ENCODE measurements at places on chromosomes 16 and 17.

GRCh38 chr16:81558444-81559175, 114.0 kb downstream of the CMIP start:
- no peak for DNase-seq

GRCh38 chr17:67289181-67289876, 44.3 kb upstream of the HELZ start:
- no peak for DNase-seq

- no peak for DNase-seq
Observed at GRCh38 chr17:77206158-77206956, 65.6 kb downstream of the SEC14L1 start.

DNA sequence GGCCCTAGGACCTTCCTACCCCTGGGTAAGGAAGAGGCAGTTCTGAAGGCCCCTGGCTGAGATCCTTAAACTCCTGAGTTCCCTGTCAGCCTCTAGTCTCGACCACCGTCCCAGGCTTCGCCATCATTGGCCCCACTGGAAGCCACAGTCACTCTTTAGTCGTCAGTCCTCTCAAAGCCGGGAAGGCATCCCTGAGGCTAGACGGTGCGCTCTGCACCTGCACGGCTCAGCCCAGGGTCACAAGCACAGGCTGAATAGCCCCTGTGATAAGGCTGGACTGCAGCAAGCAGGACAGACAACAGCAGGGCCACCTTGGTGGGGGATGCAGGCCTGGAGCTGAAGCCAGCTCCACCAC, 3.3 kb upstream of the HEXIM1 start:
- no peak for DNase-seq

DNA sequence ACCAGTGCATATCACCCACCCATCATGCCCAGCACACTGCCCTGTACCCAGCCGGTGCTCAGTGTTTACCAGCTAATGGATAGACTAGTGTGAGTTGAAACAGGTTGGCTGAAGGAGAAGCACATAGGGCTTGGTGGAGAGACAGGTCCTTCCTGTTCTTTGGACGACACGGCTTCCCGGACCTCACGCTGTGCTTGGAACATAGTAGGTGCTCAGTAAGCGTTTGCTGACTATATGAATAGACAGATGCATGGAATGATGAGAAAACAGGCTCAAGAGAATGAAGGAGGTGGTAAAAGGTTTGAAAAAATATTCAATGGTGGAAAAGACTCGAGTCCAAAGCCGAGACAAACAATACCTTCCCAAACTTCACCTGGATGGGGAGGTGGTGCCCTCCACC, 6.8 kb upstream of the FADS6 start:
- no peak for DNase-seq

DNA sequence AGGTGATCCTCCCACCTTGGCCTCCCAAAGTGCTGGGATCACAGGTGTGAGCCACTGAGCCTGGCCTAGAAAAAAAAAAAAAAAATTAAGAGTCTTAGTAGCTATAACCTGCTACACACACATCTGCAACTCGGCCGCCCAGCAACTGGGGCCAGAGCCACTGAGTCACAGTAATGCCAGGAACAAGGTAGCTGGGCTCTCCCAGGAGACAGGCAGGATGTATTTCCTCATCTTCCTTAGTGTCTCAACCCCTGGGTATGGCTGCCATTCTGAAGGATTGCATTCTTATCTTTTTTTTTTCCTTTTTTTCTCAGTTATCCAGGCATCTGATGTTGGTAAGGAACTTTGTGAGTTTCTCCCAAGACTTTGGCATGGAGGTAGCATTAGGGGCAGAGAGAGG, 7.1 kb upstream of the PSMD3 start:
- no peak for DNase-seq

DNA sequence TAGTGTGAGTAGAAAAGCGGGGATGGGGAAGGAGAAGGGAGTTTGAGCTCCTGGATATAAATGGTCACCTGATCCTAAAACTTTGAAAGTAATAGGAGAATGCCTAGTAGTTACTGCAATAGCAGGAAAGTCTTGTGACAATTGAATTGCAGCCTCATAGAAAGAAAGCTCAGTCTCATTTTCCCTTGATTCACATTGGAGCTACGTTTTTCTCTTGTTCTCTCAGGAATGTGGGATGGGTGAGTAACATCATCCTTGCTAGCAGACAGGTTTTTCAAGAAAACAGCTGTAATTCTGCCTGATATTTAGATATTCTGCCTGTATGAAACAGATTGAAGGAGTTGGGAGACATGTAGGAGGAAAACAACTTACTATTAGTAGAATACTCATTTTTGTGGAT, 25.3 kb downstream of the SF3B3 start:
- no peak for DNase-seq

DNA sequence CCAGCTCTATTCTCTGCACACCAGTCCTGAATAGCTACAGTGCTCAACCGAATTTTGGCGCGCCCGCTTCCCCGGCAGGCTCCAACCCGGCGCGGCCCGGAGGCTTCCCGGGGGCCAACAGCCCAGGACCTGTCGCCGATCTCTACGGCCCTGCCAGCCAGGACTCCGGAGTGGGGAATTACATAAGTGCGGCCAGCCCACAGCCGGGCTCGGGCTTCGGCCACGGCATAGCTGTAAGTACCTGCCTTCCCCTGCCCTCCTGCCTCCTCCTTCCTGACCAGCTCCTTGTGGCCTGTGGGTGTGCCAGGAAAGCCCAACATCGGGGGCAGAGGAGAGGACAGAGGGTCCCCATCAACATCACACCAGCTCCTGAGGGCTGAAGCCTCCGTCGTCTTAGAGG, 70.2 kb downstream of the CCDC182 start:
- DNase-seq, result no peak

GRCh38 chr16:88479793-88480760, 27.0 kb downstream of the ZFPM1 start:
- DNase-seq, result no peak

- DNase-seq, result no peak
Observed at GRCh38 chr16:27315333-27316037, 1.7 kb downstream of the IL4R start.

- DNase-seq, result no peak
Observed at GRCh38 chr17:37642681-37643080, 565 bp downstream of the DDX52 start.

DNA sequence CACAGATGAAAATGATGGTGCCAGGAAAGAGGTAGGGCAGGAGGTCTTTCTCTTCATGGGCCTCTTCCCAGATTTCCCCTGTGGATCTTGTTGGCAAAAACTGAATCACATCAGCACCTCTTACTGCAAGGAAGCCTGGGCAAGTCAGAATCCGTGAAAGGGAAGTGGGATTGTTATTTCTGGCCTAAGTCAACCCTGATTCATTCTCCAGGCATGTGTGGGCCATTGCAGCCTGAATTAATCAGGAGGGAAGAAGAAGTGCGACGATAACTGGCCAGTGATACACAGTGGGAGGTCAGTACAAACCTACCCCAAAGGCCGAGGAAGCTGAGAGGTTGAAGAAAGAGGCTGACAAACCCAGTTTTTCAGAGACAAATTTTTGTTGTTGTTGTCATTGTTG, 17.9 kb upstream of the NSMCE1 start:
- no peak for DNase-seq

GRCh38 chr17:10556301-10557005, 7.0 kb upstream of the MYH2 start:
- no peak for DNase-seq

DNA sequence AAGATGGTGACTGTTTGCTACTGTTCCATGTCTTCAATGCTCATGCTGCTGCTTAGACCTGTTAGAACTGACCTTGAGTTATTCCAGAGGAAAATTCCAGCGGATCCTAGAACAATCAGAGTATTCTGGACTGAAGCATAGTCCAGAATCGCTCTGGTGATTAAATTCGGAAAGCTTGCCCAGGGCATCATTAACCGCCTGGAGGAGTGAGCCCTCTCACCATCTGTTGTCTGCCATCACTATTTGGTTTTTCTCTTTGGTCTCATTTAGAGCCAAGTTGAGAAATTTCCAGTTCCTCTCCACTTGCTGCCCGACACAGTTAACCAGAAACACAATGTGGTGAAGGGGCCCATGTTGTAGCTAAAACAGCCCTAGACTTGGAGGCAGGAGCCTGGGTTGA, 104.1 kb downstream of the BMERB1 start:
- no peak for DNase-seq

GRCh38 chr17:45143767-45144198, 4.5 kb upstream of the HEXIM1 start:
- no peak for DNase-seq

DNA sequence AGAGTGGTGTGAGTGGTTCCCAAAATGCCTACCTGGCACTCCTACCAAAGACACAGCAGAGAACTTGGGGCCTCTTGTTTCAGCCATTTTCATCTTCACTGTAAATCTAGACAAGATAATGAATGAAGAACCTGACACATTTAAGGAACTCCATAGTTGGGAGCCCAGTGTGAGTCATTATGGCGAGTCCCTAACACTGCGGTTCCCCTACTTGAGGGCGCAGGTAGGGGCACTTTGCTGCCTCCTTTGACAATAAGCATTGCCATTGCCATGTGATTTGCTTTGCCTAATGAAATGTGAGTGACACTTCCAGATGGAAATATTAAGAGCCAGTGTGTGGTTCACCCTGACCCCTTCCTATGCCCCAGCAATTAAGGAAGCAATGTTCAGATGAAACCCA, 517.6 kb downstream of the MAF start:
- no peak for DNase-seq

- DNase-seq, result no peak
Observed at GRCh38 chr16:616733-617586, 13.8 kb upstream of the WFIKKN1 start.

DNA sequence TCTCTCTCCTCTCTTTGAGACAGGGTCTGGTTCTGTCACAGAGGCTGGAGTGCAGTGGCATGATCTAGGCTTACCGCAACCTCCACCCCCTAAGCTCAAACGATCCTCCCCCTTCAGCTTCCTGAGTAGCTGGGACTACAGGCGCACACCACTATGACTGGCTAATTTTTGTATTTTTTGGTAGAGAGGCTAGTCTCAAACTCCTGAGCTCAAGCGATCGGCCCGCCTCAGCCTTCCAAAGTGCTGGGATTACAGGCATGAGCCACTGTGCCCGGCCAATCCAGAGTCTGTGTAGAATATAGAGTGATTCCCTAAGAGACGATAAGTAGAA, 65.8 kb upstream of the RPH3AL start:
- no peak for DNase-seq

GRCh38 chr17:12459736-12460135, 206.0 kb upstream of the MYOCD start:
- DNase-seq, result no peak

DNA sequence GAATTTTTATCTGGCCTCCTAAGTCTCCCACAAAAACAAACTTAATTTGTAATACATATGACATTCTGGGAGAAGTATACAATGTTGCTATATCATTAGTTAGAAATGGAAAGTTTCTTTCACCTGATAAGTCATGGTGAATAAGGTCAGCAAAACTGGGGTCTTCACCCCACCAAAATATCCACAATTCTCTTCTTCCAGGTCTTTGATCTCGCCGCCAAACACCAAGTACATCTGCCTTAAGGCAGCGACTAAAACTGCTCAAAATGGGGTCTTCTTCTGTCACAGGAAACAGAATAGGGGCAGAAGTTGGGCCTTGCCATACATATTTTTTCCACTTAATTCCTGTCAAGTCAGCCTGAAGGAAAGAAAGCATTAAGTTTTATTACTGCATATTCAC, 2.1 kb downstream of the MED13 start:
- DNase-seq, result no peak

- DNase-seq, result no peak
Observed at GRCh38 chr16:75227361-75228142, 8.8 kb downstream of the CTRB1 start.

- no peak for DNase-seq
Observed at GRCh38 chr16:29892458-29892813, 6.9 kb downstream of the SEZ6L2 start.

DNA sequence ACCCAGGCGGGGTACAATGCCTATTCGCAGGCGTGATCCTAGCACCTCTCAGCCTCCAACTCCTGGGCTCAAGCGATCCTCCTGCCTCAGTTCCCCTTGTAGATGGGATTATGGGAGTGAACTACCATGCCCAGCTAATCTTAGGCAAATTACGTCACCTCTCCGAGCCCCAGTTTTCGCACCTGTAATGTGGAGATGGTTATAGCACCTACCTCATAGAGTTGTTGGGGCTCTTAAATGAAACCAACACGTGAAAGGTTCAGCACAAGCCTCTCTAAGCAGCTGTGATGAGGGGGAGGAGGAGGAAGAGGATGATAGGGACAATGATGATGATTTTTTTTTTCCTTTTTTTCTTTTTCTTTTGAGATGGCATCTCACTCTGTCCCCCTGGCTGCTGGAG, 59.9 kb downstream of the ABR start:
- DNase-seq, result no peak

- no peak for DNase-seq
Observed at GRCh38 chr16:2713523-2713922, 6.5 kb downstream of the PRSS27 start.

GRCh38 chr16:709566-710499, 4.2 kb upstream of the FBXL16 start:
- DNase-seq, result no peak

DNA sequence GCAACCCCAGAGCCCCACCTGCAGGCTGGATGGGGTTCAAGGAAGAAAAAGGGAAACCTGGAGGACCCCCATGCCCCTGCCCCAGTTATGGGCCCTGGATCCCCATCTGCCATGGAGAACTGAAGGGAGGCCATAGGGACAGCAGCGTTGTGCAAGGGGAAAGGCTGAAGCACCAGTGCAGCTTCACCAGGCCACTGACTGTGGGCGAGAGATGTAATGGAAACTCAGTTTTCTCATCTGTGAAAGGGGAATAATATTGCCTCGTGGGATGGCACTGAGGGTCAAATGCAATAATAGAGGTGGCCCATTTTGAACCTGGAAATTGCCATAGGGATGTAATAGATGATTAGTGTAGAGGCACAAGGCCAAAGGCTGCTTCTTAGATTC, 9.9 kb upstream of the TSPOAP1 start:
- DNase-seq, result no peak

DNA sequence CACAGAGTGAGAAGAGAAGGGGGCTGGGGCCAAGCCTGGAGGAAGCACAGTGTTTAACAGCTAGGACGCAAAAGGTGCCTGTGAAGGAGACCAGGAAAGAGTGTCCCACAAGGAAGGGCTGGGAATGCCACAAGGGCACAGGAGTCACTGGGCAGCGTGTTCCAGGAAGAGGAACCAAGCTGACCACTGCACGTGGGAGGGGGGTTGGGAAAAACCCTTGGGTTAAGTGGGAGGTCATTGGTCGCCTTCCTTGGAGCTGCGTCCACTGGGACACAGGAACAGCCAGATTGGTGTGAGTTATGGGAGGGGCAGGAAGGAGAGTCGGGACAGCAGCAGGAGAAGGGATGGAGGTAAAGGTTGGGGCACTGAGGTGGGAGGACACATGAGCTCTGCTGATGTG, 12.9 kb downstream of the TTYH2 start:
- no peak for DNase-seq

- no peak for DNase-seq
Observed at GRCh38 chr16:28865722-28866453, 2.2 kb downstream of the SH2B1 start.

DNA sequence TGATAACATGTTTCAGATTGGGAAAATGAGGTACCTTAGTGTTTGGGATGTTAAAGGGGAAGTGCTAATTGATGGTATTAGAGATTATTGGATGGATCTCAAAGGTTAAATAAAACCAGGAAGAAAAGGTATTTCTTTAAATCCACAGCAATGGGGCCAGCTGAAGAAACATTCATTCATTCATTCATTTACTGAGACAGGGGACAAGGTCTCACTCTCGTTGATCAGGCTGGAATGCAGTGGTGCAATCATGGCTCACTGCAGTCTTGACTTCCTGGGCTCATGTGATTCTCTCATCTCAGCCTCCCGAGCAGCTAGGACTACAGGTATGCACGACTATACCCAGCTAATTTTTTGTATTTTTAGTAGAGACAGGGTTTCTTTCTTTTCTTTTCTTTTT, 19.8 kb downstream of the EARS2 start:
- no peak for DNase-seq
